Activated B cell treated with CpG ODN at 0.5 μM for 24 hours (primary cell): ENCODE measurements at places on chromosomes 6 and 20.

GRCh38 chr20:52829111-52829510, 143.0 kb upstream of the TSHZ2 start:
- no peak for DNase-seq

DNA sequence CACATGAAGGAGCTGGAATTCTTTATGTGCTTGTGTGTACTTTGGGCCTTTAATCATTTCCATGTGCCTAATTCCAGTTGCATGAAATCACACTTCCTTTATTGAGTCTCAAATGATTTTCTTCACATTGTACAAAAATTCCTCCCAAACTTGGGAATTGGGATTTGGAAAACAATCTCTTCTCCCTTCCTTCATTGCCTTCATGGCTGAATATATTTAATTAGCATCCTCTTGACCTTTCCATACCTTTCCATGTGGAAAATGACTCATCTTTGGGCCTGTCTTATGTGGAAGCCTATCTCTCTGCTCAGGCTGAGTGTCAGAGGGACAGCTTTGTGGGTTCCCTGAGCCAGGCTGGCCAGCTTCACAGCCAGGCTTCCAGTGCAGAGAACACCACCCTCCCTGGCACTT, 33.0 kb upstream of the CDH4 start:
- no peak for DNase-seq

DNA sequence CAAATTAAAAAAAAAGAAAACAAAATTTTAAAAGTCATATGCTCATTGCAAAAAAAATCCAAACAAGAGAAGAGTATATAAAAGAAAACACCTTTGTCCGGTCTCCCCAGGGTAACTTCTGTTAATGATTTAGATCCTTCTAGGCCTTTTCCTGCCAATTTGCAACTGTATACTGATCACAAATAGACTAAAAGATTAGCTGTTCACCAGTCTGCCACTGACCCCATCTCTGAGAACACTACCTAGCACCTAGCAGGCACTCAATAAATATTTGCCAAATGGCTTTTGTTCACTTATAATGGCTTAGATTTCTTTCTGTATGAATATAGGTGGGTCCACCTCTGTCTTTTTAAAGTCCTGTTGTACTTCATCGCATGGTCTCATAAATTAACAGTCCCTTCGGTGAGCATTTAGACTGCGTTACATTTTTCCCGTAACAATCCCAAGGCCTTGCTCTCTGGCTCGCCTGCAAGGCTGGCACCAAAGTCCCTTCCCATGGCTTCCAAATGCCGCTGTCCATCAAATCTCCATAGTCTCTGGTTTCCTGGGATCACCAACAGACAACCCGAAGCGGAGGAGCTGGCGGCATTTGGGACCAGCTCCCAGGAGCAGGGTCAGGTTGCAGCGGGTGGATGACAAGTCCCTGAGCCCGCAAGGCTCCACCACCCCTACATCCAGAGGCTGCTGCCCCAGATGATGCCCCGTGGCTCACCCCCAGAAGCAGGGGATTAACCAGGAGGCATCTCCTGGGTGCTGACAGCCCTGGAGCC, 11.8 kb downstream of the JPH2 start:
- no peak for DNase-seq

GRCh38 chr6:102197211-102197610, 803.7 kb downstream of the GRIK2 start:
- no peak for DNase-seq

DNA sequence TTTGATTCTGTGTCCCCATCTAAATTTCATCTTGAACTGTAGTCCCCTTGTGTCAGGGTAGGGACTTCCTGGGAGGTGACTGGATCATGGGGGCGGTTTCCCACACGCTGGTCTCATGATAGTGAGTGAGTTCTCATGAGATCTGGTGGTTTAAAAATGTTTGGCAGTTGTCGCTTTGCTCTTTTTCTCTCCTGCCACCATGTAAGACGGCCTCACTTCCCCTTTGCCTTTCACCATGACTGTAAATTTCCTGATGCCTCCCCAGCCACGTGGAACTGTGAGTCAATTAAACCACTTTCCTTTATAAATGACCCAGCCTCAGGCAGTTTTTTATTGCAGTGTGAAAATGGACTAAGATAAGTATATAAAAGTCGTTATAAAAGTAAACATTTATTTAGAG, 80.5 kb upstream of the SGK1 start:
- no peak for DNase-seq

DNA sequence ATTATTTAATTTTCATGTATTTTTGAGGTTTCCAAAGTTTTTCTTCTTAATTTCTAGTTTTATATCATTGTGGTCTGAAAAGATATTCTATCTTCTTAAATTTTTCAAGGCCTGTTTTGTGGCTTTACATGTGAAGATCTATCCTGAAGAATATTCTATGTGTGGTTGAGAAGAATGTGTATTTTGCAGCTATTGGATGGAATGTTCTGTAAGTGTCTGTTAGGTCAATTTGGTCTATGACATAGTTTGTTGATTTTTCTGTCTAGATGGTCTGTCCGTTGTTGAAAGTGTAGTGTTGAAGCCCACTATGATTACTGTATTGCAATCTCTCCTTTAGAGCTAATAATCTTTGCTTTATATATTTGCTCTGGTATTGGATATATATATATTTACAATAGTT, 125.7 kb downstream of the CRYBG1 start:
- DNase-seq, result no peak

- no peak for DNase-seq
Observed at GRCh38 chr6:55290736-55291135, 36.5 kb upstream of the GFRAL start.

GRCh38 chr20:59636766-59637370, 32.5 kb downstream of the PHACTR3 start:
- no peak for DNase-seq

GRCh38 chr6:35219683-35220326, 6.0 kb downstream of the SCUBE3 start:
- DNase-seq, result no peak

GRCh38 chr6:135883045-135883444, 31.5 kb downstream of the PDE7B start:
- DNase-seq, result no peak

GRCh38 chr6:160428069-160428430, 79.9 kb downstream of the SLC22A3 start:
- DNase-seq, result no peak

- DNase-seq, result no peak
Observed at GRCh38 chr6:86869500-86869899, 67.8 kb upstream of the HTR1E start.

GRCh38 chr6:106300944-106301343, 24.6 kb downstream of the ATG5 start:
- no peak for DNase-seq

DNA sequence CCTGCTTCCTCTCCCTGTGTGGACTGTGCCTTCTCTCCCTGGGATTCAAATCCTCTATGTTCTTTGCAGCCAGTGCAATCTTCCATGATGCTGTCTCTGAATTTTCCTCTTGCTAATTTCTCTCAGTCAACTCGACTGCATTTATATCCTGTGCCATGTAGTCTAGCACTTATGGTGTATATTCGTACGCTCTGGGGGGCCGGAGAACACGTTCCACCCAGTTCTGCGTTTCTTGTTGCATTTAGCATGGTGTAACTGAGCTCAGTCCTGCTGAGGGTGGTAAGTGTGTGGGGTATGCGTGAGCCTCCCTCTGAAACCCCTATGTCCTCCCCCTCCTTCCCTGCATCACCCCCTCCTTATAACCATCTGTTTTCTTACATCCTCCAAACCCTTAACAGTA, 42.0 kb downstream of the ADTRP start:
- DNase-seq, result no peak

GRCh38 chr6:43838276-43839036, 68.4 kb downstream of the VEGFA start:
- DNase-seq, result no peak

- no peak for DNase-seq
Observed at GRCh38 chr6:89239338-89239737, 22.2 kb upstream of the GABRR1 start.

DNA sequence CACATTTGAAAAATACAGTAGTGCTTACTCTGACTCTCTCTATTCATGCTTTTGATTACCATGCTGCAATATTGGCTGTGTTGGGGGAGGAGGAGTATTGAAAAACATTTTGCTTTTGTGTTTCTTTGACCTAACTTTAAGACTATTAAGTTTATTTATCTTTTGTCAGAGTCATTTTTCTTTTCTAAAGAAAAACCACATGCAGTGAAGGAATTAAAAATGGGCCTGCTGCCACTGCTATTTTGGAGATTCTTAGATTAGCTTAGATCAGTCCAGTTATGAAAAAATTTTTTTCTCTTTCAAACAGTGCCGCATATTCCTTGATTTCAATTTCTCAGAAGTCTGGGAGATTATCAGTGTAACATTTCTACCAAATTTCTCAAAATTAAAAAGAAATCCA, 36.1 kb downstream of the BCKDHB start:
- no peak for DNase-seq

- DNase-seq, result no peak
Observed at GRCh38 chr6:53837865-53838769, 43.3 kb downstream of the LRRC1 start.

- DNase-seq, result no peak
Observed at GRCh38 chr20:23544133-23544532, 24.2 kb downstream of the CST9L start.

GRCh38 chr20:52105442-52106422, 85.8 kb downstream of the ZFP64 start:
- no peak for DNase-seq

DNA sequence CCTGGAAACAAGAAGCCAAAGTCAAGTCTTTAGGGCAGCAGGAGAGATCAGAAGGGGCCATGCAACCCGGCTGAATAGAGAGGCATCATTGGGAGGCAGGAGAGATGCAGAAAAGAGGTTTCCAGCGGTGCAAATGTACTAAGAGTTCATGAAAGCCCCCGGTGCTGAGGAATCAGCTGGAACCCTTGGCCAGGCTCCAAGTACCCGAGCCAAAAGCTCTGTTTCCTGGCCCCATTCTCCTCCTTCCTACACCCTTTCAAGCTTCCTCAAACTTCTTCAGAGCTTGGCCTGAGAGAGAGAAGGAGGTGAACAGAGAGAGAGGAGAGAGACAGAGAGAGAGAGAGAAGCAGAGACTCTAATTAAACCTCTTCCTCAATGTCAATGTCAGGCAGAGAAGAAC, 433.5 kb downstream of the PRKN start:
- DNase-seq, result no peak

GRCh38 chr6:118383924-118384323, 164.2 kb upstream of the PLN start:
- DNase-seq, result no peak

GRCh38 chr20:40778894-40779496, 90.0 kb upstream of the MAFB start:
- no peak for DNase-seq

DNA sequence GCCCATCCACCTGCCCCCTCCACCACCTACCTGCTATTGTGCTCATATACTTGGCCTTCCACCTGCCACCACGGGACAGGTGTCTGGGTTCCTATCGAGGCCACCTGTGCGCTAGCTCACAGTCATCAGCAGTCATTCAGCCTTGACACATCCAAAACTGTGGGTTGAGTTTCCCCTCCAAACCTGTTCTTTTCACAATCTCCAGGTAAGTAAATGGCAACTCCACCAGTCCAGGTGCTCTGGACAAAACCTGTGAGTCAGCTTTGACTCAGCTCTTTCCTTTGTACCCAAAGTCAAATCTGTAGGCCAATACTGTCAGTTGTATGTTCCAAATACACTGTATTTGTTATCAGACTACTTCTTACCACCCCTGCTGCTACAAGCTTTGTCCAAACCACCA, 52.6 kb downstream of the SPTLC3 start:
- no peak for DNase-seq

GRCh38 chr6:104486035-104486434, 373.7 kb downstream of the HACE1 start:
- no peak for DNase-seq

GRCh38 chr6:42783876-42784642, 2.2 kb downstream of the BICRAL start:
- no peak for DNase-seq

- no peak for DNase-seq
Observed at GRCh38 chr6:20952699-20953474, 418.6 kb downstream of the CDKAL1 start.

GRCh38 chr6:125198398-125198937, 44.9 kb downstream of the TPD52L1 start:
- DNase-seq, result no peak

GRCh38 chr6:71481801-71482200, 193.2 kb downstream of the OGFRL1 start:
- no peak for DNase-seq

DNA sequence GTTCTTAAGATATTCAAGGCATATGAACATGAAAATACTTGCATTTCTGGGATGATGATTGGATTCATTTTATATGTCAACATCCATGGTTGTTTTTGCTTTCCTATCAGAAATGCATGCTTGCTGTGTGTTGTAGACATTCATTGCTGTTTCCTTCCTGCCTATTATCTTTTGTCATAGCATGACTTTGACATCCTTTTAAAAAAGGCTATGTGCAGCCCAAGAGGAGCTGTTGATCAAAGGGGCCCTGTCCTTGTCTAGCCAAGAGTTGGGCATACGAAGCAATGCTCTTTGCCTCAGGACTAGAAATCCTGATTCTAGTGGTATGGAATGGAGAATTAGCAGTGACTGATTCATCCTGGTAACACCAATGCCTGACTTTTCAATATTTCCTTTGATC, 143.1 kb downstream of the RNF144B start:
- no peak for DNase-seq

DNA sequence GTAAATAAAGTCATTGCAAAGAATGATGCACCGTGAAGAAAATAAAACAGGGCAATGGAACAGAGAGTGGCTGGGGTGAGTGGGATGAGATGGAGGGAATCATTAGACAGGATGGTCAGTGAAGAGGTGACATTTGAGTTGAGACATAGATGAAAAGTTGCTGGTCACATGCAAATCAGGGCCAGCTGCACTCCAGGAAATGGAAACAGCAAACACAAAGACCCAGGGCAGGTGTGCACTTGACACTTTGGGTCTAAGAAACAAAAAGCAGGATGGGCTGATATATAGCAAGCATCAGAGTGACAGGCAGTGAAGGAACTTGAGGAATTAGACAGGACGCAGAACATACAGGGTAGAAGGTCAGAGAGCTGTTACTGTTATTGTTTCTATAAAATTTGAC, 171.5 kb upstream of the RIPOR2 start:
- no peak for DNase-seq

DNA sequence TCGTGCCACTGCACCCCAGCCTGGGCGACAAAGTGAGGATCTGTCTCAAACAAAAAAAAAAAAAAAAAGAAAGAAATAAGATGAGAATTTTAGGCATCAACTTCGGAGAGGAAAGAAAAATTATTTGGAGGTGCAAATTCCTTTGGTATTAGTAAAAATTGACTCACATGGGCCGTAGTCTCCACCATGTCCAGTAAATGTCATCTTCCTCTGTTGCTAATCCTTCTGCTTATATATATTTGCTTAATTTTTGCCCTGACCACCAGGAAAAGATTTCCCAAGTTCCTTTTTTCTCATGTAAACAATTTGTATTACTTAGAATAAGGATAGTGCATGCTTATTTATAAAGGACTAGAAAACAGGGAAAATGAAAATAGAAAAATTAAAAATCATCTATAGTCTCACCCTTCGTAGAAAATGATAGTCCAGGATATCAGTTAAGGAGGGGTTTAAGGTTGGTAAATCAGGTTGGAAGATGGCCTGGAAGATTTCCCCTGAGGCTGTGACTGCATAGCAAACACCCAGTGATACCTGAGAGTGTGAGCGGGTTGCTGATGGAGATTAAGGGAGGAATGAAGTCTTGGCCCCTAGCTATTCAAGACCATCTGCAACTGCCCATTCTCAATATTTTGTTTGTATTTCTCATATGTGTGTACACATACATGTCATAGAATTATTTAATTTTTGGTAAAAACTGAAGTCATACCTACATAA, 240.8 kb downstream of the ZNF217 start:
- DNase-seq, result no peak

GRCh38 chr6:20349225-20349624, 52.5 kb upstream of the E2F3 start:
- no peak for DNase-seq

- DNase-seq, result no peak
Observed at GRCh38 chr6:144234399-144234798, 50.7 kb upstream of the UTRN start.
